SK-N-MC (cell line): ENCODE measurements at places on chromosomes 1 and 21.

DNA sequence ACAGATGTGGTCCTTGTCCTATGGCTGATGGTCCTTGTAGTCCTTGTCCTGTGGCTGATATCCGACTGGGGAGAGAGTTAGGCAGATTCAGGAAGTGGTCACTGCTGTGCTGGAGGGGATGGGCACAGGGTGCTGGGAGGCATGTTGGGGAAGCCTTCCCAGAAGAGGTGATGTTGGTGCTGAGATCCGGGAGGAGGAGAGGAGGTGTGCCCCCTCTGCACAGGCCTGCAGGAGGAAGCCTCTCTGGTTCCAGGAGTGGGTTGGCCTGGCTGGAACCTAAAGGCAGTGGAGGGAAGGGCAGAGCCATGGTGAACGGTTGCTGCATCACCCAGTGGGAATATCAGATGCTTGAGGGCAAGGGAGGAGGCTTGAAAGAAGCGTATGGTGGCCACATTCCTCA, 14.7 kb downstream of the COQ8A start:
- DNase-seq = no peak

DNA sequence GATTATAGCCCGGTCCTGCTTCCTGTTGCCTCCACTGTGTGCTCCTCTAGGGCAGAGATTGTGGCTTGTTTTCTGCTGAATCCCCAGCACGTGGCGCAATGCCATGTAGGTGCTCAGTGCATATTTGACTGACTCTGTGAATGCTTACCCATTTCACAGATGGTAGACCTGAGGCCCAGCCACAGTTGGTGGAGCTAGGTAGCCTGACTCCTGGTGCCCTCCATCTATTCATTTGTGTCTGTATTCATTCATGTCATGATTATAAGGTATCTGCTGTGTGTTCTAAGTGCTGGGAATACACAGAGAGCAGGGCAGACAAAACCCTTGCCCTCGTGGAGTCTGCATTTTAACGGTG, 22.5 kb downstream of the TNFRSF1B start:
- no peak for DNase-seq

- DNase-seq = no peak
These were observed 33.4 kb upstream of the ATP5PO start for GRCh38 chr21:33948951-33949444.

- DNase-seq = no peak
These were observed 52.2 kb upstream of the PRDX6 start for GRCh38 chr1:173424782-173425407.

- DNase-seq = no peak
These were observed 40.7 kb upstream of the KCND3 start for GRCh38 chr1:112030157-112030556.

- DNase-seq = no peak
These were observed 233.7 kb downstream of the SRGAP2C start for GRCh38 chr1:121418369-121419049.

- no peak for DNase-seq
These were observed 67.2 kb downstream of the CD46 start for GRCh38 chr1:207818971-207819451.

DNA sequence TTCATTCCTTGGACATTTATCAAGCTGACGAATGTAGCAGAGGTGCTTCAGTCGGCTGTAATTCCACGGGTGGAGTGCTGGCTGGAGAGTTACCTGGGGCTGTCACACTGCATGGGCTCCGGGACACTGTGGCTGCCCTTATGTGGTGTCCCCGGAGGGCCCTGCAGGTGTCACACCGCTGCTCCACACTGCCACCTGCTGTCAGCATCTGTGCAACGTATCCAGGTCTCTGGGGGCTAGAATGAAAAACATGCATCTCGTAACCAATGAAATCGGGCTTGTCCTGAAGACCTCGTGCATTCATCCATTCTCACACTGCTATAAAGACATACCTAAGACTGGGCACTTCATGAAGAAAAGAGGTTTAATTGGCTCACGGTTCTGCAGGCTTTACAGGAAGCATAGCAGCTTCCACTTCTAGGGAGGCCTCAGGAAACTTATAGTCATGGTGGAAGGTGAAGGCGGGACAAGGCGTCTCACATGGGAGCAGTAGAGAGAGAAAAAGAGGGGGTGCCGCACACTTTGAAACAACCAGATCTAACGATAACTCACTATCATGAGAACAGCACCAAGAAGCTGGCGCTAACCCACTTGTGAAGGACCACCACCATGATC, 46.7 kb upstream of the PCBP3 start:
- no peak for DNase-seq

- no peak for DNase-seq
These were observed 47.6 kb downstream of the ATP6V1G3 start for GRCh38 chr1:198492872-198493271.

- DNase-seq = no peak
These were observed 250.8 kb downstream of the FOXD2 start for GRCh38 chr1:47688461-47689296.

DNA sequence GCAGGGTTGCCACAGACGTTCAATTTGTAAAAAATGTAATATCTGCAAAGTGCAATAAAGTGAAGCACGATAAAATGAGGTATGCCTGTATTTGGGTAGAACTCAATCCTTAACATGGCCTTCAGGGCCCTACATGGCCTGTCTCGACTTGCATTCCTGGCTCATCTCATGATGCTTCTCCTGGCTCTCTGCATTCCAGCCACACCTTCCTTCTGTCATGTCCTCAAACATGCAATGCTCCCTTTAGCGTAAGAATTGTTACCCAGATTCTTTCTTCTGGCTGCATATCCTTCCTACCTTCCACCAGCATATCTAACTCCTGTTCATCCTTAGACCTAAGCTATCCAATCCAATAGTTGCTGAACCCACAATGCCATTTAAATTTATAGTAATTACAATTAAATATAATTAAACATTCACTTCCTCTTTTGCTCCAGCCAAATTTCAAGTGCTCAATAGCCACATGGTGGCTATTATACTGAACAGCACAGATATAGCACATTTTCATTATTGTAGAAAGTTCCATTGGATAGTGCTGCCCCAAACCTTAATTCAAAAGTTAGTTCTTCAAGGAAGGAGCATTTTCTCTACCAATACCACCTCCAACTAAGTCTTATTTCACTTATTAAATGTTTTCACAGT, 32.6 kb downstream of the FGGY start:
- DNase-seq = no peak

DNA sequence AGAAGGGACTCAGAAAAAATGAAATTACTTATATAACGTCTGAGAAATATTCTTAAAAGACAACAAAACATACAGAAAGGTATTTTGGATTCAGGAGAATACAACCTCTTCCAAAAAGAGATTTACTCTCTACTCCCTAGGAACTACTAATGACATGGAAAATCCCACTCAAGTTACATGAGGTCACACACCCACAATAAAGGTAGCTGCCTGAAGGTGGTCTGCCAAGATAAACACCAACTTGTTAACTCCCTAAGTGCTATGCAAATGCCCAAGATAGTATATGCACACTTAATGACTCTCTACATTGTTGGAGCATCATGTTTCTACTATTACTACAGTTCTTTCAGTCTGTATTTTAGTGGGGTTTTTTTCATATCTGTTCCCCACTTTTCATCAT, 26.5 kb downstream of the RERE start:
- DNase-seq = no peak

DNA sequence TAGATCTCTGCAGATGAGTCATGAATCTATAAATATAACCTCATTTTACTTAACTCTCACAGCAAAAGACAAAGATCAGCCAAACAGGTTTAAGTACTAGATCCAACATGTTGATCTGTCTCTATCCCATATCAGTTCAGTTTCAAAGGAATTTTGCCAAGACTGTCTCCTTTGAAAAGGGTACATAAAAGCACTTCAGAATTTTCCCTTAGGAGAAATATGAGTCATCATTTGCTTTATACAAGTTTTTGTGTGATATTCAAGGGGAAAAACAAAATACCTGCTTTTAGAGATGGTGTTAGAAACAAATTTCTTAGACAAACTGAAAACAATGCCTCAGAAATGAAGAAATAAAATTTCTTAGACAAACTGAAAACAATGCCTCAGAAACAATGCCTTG, 73.5 kb upstream of the LRRC7 start:
- no peak for DNase-seq

- no peak for DNase-seq
These were observed 65.3 kb downstream of the CAMTA1 start for GRCh38 chr1:6850537-6850936.

GRCh38 chr1:202234331-202235002, 40.9 kb downstream of the LGR6 start:
- DNase-seq = no peak

DNA sequence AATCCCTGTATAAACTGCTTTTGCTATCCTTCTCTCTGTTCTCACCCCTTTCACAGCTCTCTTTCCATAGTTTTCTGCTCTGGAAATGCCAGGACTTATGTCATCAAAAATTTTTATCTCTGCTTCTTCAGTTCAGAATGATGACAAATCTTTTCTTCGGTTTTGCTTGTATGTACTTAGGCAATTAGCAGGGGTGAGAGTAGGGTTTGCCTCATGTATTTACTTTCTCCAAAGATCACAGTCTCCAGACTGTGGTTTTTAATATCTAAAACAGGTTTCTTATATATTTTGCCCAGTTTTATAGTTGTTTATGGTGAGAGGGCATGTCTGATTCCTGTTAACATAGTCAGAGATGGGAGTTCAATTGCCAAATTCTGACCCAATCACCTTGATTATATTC, 235.4 kb upstream of the LYPLAL1 start:
- no peak for DNase-seq

DNA sequence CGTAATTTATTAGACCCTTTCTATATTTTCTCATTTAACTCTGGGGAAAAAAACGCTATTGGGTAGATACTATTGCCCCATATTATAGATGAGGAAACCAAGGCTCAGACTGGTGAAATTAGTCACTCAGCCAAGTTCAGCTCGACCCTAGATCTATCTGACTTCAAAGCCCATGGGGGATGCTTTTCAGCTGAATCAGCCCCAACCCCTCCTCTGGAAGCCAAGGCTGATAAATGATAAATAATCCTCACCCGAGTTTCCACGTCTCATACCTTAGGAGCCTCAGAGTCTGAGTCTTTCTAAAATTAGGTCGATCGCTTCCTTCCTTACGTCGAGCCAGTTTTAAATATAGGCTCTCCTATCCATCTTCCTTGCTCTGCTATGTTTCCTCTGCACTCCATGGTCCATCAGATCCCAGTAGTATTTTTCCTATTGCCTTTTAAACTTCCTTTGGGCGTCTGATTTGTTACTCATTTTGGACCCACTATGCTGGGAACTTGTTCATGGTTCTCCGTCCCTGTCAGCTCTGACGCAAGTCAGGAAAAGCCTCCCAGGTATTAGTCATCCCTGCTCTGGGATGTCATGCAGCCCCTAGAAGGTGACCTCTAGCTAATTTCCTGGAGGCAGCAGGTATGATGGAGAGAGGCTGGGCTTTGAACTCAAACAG, 122.8 kb downstream of the PLPP3 start:
- DNase-seq = no peak

DNA sequence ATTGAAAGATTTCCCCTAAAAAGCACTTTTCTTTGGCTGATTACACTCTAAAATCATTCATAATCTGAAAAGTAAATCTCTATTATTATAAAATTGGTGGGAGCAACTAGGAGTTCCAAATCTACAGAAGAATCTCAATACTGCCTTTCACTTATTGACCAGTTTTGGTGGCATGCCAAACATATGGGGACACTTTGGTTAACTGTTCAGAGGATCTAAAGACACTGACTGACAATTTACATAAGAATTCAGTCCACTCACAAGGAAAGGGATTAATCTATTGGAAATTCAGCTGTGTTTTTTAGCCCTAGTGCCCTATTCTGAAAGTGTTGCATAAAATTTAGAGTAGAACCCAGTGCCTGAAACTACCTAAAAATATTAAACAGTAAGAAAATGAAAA, 113.6 kb downstream of the LRRC40 start:
- DNase-seq = no peak

DNA sequence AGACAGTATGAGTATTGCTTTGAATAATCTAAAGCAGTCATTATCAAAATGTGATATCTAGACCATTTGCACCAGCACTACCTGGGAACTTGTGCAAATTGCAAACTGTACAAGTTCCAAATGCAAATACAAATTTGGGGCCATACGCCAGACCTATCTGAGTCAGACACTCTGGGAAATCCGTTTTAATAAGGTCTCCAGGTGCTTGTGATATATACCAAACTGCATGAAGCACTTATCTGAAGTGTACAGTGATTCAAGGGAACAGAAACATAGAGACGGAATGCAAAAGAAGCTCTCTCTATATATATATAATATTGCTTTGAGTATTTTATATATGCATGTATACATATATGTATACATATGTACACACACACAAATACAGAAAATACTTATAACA, 36.2 kb upstream of the ASPM start:
- DNase-seq = no peak

DNA sequence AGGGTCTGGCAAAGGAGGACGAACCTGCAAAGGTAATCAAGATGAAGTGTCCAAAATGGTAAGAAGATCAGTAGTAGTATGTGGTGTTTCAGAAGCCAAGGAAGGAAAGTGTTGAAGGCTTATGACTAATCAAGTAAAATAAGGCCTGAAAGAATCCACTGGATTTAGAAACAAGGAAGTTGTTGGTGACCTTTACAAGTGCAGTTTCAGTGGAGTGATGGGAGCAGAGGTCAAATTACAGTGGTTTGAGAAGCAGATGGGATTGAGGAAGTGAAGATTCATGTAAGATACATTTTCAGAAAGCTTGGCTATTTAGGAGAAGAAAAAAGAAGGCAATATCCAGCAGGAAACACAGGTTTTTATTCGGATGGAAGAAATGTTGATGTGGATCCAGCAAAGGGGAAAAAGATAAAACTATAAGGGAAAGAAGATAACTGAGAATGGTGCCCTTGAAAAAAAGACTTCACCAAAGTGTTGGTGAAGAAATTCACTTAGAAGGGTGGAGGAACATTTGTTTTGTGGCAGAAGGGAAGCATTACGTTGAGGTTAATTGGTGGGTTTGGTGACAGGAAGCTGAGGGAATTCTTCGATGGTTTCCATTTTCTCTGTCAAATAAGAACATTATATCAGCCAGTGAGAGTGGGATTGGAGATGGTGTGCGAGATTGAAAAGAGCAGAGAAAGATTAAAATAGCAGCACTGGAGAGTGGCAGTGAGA, 2.1 kb downstream of the ARMH1 start:
- no peak for DNase-seq

GRCh38 chr1:17187051-17187450, 17.9 kb upstream of the PADI1 start:
- DNase-seq = no peak

DNA sequence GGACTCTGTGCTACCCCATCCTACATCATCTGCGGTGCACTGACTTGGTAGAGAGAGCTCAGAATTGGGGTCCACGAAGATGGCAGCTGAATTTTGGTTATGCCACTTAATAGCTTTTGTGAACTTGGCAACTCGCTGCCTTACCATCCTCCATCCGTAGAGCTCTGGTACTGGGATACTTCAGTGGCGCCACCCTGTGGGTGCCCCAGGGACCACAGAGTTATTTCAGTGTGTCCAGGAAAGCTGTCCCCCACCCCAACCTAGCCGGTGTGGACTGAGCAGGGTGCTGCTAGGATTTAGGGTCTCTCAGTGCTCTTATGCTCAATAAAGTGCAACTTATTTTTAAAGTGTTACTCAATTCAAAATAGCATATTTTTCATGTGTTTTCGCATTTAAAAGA, 9.0 kb upstream of the USF1 start:
- DNase-seq = no peak
